ENCODE measurements at places on chromosomes 1 and 21. TPM values are rescaled to one million over a fixed set of nuclear protein-coding genes. Genes with fewer than 3 reads are reported as not detected.
A peak's percentile ranks its signal among the peaks of the same experiment; 100 is the strongest.

- peak; percentile 53 for DNase-seq
These were observed 87.5 kb downstream of the RGL1 start for GRCh38 chr1:183892351-183892793.

DNA sequence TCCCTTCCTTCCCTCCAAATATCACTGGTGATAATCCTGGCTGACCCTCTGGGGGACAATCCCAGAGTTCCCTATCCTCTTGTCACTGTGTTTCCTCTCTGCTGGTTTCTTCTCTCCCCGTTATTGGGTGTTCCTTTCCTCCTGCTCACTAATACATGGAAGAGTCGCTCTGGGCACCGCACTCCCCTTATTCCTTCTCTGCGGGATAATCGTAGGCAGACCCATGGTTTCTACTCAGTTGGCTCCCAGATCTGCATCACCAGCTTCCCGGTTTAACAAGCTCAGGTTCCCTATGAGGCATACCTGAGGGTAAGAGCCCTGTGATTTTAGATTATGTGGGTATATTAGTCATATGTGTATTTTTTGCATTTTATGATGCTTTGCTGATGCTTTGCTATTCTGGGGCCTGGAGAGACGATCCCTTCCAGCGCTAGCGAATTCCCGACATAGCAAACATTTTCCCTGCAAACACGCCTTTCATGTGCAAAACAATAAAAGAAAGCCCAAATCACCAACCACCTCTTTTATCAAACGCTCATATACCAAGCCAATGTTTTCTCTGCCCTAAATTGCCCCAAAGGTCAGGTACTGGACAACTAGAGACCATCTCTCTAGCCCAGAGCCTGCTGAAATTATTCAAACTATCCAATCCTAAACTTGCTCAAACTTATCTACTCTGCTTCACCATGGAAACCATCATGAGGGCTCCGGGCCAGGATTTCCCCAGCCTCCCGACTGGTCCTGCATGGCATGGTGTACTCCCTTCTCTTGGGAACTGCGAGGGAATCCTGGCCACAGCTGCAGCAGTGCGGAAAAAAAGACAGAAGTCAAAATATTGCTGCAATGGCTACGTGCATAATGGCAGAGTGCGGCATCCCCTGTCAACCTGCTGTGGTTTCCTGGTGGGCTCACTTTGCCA is 84.2 kb downstream of the PCP4 start:
- DNase-seq: no peak

The RAB7B gene
- total RNA-seq: 14.2 TPM

DNA sequence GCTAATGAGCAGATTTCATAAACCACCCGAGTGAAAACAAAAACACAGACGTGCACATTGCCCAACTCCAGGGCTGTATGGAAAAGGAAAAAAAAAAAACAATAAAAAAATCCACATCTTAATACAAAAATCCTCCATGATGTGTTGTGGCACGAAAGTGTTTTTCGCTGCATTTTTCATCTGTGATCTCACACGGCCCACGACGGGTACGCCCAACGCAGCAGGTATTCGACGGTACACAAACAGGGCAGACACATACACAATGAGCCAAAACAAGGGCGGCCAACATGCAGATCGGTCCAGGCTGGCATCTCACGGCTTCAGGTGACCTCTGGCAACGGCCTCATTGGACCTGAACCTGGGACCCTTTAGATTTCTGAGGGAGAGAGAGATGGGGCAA is 31.1 kb downstream of the CASZ1 start:
- DNase-seq: no peak

DNA sequence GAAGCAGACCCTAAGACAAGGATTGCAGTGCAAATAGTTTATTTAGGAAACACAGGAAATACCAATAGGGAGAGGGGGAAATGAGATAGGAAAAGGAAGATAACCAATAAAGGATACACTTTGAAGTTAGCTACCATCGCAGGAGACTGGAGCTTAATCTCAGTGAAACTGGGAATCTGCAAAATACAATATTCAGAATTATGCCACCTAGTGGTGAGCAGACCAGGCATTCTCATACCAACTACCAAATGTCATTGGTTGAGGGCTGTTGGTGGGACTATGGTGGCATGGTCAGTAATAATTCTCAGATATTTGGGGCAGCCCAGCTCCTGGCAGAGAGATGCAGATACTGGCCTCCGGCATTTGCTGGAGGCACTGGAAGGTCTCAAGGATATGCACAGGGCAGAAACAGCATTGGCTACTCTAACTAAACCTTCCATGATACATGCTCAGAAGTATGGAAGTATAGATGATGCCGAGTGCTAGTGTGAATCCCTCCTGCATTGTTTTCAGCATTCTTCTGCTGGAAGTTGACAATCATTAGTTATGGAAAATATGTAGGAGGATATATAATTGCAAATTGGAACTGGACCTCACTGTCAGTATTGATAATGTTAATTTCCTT is 11.8 kb upstream of the ZFP69B start:
- no peak for DNase-seq

The REN gene
- 2.4 TPM for total RNA-seq

- no peak for DNase-seq
These were observed 5.0 kb upstream of the RPL5 start for GRCh38 chr1:92826792-92827191.

GRCh38 chr1:155324717-155325602 is 4.3 kb downstream of the RUSC1 start:
- peak; percentile 66 for DNase-seq

The IL20 gene
- not detected for total RNA-seq

DNA sequence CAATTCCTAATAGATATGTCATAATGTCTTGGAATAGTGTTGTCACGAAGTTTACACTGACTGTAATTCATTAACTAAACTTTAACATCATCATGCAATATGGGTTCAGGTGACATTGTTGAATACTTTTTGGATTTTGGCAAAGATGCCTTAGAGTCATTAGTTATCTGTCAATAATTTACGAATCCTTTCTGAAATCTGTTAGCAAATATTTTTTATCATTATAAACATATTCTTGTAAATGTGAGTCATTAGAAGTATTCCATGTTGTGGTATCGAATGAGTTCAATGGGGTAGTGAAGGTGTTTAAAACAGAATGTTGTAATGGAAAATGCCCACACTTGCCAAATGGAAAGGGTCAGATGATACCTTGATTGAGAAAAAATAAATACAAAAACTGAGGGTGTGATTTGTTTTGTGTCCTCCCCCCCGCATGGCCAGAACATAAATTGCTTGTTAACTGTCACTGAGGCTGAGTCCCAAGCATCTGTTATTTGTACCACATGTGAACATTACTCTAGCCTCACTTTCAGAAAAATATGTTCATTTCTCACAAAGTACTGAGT is 5.2 kb upstream of the NR5A2 start:
- no peak for DNase-seq

GRCh38 chr1:17004466-17005364 is 7.0 kb downstream of the ATP13A2 start:
- DNase-seq: no peak

- no peak for DNase-seq
These were observed 132.0 kb downstream of the FOXD2 start for GRCh38 chr1:47569681-47570470.

DNA sequence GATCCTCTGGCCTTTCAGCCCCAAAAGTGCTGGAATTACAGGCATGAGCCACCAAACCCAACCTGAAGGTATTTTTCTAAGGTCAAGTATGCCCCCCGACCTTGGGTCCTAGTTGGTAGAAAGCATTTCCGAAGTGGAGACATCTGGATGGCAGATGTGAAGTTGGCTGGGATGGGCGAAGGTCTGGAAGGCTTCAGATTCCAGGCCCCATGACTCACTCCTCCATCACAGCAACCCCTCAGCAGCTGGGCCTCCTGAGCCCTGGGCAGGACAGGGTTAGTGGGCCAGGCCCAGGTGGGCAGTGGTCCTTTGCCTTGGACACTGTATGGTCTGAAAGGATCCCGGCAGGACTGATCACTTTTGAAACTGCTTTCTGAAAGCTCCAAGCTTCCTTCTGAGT is 23.3 kb downstream of the NAV1 start:
- no peak for DNase-seq

The MFSD2A gene
- total RNA-seq: 114 TPM

The PLA2G2F gene
- total RNA-seq: not detected

DNA sequence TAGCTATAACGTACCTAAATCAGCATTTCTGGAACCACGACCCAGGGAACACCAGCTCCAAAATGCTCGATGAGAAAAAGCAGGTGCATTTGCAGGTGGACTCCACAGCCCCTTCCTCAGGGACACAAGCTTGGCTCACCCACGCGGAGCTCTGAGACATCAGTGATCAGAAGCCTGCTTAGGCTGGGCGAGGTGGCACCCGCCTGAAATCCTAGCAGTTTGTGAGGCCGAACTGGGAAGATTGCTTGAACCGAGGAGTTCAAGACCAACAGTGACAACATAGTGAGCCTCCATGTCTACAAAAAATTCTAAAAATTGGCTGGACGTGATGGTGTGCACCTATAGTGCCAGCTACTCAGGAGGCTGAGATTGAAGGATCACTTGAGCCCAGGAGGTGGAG is 2.5 kb upstream of the TSPEAR start:
- DNase-seq: no peak
